ENCODE measurements at places on chromosomes 1 and 21.

- DNase-seq: no peak
Measured at GRCh38 chr1:168032029-168032428, 95.2 kb upstream of the MPC2 start.

GRCh38 chr1:198986442-198986841, 347.6 kb downstream of the PTPRC start:
- no peak for DNase-seq

- no peak for DNase-seq
Measured at GRCh38 chr1:236021424-236022135, 43.3 kb downstream of the NID1 start.

DNA sequence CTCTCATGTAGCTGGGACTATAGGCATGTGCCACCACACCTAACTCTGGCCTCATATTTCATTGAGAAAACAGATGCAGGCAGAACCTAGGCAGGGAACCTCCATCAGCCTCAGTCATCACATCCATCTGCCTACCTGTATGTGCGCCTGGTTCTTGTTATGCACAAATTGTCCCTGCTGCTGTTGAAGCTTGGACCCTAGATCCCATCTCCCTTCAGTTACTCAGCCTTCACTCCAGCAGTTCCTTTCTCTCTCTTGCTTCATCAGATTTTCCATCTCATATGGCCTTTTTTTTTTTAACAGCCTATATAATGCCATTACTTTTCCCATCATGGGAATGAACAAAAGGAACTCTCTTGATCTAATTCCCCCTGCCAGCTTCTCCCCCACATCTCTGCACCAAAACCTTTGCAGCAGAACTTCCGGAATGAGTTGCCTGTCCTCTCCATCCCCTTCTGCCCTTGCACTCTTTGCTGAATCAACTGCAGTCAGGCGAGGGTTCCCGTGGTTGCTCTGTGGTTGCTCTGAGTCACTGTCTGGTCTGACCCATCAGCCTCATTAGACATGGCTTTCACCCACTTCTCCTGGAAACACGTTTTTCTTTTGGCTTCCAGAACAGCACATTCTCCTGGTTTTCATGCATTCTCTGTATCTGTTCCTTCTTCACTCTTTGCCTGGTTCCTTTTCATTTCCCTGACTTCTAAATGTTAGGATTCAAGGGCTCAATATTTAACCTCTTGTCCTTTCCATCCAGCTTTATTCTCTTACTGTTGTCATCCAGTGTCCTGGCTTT, 41.5 kb downstream of the UBE4B start:
- peak; percentile 29 for DNase-seq

GRCh38 chr1:8424539-8425116, 106.7 kb downstream of the SLC45A1 start:
- DNase-seq: peak; percentile 71

DNA sequence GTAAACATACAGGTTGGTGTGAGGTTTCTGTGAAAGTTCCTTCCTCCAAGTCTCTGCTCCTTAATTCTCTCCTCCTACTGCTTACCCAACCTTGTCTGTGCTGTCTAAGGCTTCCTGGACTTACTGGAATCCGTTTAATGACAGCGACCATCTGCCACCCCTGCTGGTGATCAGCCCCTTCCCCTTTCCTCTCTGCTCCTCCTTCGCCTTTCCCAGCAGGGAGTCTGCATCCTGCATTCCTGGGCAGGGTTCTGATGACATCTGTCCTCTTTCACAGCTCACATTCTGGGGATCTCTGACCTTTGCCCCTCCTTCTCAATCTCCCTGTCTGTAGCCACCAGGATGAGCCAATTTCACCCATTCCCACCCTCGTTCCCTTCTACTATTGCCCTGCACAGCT, 66.5 kb downstream of the KIRREL1 start:
- DNase-seq: no peak

GRCh38 chr1:239677362-239677761, 291.0 kb downstream of the CHRM3 start:
- no peak for DNase-seq

GRCh38 chr1:161374373-161374772, 6.7 kb upstream of the CFAP126 start:
- no peak for DNase-seq

- DNase-seq: no peak
Measured at GRCh38 chr1:81950591-81951244, 150.0 kb downstream of the ADGRL2 start.

GRCh38 chr1:225612287-225612686, 40.6 kb downstream of the ENAH start:
- no peak for DNase-seq

DNA sequence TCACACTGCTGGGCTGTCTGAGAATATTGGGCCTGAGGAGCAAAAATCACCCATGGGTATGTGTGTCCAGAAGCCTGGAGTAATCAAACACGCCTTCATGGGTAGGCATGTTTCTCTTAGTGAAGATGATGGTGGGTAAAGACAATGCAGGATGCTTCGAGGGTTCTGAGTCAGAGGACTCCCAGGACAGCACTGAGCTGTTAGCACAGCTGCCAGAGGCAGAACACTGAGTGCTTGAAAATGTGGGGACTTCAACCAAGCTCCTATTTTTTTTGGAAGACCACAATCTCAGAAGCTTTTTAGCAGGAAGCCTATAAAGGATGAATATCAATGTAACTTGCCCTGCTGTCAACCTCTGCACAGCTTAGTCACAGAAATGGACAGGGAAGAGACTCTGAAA, 7.9 kb upstream of the NT5C1A start:
- no peak for DNase-seq

GRCh38 chr1:57659804-57660203, 235.9 kb upstream of the DAB1 start:
- no peak for DNase-seq

Data from CD4-positive, alpha-beta T cell treated with Interferon alpha-2 for 1 hour (primary cell).